ENCODE measurements at places on chromosomes 12 and 14.
A peak's percentile ranks its signal among the peaks of the same experiment; 100 is the strongest.

DNA sequence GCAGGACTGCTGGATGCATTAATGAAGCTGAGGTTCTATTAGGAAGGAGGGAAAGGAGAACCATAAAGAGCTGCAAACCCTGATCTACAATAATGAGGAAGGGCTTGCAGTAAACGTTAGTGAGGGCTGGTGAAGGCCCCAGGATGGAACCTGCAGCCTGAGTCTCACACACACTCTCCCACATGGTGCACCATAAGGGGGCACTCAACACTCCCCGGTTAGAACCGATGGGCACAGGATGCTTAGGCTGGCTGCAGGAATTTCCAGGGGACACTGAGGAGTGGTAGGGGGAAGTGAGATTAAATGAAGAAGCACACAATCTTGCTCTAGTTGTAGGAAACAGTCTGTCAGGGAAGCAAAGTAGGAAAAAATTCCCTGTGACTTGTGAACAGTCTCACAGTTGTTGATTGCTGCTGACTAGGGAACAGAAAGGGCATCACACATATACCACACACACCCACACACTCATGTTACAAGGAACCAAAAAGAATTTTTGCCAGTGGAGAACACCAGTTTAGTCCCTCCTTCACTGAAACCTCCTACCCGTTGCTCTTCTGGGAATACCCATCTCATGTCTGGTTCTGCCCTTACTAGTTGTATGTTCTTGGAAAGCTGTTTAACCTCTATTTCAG lies 56.2 kb upstream of the FERMT2 start:
- no peaks in the 10 kb centered on the region for H3K4me1 ChIP-seq
- H3K27ac ChIP-seq: no peak overlapping the region
- DNase-seq: no peak

DNA sequence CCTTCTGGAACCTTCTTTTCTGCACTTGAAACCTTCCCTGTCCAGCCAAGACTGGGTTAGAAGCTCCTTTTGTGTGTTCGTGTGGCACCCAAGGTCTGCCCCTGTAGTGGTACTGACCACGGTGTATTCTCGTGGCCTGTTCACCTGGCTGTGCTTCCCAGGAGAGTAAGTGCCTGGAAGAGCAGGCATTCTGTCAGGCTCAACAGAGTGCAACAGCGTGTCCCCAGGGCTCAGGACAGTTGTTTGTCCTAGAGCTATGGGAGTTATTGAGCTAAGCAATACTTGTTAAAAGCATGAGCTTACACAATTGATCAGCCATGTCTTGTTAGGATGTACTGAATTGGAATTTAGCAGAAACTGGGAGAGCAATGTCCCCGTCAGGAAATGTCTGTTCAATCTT lies 12.9 kb upstream of the SLC38A2 start:
- H3K4me3 ChIP-seq: no peak overlapping the region
- H3K36me3 ChIP-seq: no peaks in the 10 kb centered on the region
- H3K27me3 ChIP-seq: no peaks in the 10 kb centered on the region
- no peak for DNase-seq
- peaks cover 62% of the 10 kb centered on the region for H3K4me1 ChIP-seq

GRCh38 chr12:113088971-113089756 lies 32.6 kb downstream of the DTX1 start:
- peak; percentile 50 for DNase-seq
- no peaks in the 10 kb centered on the region for H3K27me3 ChIP-seq

GRCh38 chr14:44741431-44741830 lies 220.3 kb downstream of the KLHL28 start:
- no peaks in the 10 kb centered on the region for H3K36me3 ChIP-seq
- H3K27ac ChIP-seq: no peak overlapping the region
- no peak for DNase-seq
- no peaks in the 10 kb centered on the region for H3K4me1 ChIP-seq
- H3K27me3 ChIP-seq: no peaks in the 10 kb centered on the region

- H3K27me3 ChIP-seq: no peaks in the 10 kb centered on the region
- no peak for DNase-seq
- H3K36me3 ChIP-seq: no peaks in the 10 kb centered on the region
- no peaks in the 10 kb centered on the region for H3K4me1 ChIP-seq
- no peak overlapping the region for H3K27ac ChIP-seq
Observed at GRCh38 chr12:75798136-75798926, 233.2 kb downstream of the PHLDA1 start.

- no peak overlapping the region for H3K27ac ChIP-seq
- H3K4me3 ChIP-seq: no peak overlapping the region
- H3K36me3 ChIP-seq: no peaks in the 10 kb centered on the region
- peak; percentile 46 for DNase-seq
- no peaks in the 10 kb centered on the region for H3K27me3 ChIP-seq
Observed at GRCh38 chr14:104550861-104551728, 28.5 kb upstream of the C14orf180 start.

All from left lung (tissue), 14 donors.